Skeletal muscle cell (primary cell): ENCODE measurements at places on chromosomes 4 and X.

DNA sequence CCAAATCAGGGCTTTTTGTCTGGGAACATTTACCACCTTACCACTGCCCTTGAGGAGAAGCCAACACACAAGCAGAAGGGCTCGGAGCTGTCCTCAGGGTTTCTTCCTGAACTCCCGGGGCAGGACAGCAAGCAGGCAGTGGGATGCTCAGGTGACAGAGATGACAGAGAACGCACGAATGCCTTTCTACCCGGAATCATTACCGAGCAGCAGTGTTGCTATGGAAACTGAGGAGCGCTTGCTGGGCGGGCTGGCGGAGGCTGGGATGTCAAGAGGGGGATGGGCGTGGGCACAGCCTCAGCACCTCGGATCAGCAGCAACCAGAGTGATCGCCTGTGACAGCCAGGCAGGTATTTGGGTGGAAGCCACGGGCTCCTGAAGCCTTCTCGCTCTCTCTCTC, 17.8 kb downstream of the SSR4 start:
- no peak for DNase-seq

GRCh38 chrX:56726605-56727004, 2.4 kb upstream of the NBDY start:
- no peak for DNase-seq

GRCh38 chr4:71607780-71608677, 175.8 kb downstream of the GC start:
- no peak for DNase-seq

- no peak for DNase-seq
These were observed 4.2 kb downstream of the TLR8 start for GRCh38 chrX:12910423-12911121.

DNA sequence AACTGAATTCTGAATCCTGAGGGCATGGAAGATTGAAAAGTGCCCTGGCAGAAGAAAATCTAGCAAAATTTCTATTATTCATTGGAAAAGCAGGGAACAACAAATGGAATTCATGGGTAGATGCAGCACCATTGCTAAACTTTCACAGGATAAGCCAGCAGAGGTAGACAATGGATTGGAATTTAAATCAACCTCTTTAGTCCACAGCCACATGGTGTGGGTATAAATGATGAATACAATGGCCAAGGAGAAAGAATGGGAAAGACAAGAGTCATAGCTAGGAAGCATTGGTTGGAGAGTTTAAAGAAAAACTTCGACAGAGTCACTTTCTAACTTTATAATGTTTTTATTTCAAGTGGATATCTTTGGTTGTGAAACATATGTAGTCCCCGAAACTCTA, 332.8 kb upstream of the PUDP start:
- DNase-seq = no peak

DNA sequence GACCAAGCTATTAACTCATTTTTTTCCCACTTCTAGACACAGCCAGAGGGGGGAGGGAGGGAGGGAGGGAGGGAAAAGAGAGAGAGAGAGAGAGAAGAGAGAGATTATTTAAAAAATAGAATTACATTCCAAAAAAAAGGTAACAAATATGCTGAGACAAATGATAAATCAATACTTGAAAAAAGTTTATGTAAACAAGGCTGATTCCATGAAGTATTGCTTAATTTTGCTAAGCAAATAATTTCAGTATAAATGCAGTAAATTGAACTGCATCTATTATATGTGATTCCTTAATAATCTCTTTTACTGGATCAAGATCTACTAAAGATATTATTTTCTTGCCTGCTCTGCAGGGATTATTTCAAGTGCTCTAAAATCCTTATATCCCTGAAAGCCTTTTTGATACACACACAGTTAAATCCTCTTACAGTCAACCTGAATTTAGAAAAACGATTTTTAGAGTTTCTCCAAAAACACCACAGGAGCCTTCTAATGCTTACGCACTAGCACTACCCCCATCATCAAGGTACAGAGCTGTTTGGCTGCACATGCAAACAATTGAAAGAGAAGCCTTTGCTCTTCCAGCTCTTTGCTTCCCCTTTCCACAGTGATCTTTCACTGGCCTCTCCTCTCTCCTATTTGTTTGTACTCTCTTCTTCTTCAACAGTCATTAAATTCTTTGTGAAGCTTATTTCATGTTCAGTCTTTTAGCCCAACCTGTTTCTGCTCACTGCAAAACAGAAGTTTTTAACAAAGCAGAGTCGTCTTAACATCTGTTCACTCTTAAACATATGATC, 426.3 kb upstream of the FAM241A start:
- no peak for DNase-seq

DNA sequence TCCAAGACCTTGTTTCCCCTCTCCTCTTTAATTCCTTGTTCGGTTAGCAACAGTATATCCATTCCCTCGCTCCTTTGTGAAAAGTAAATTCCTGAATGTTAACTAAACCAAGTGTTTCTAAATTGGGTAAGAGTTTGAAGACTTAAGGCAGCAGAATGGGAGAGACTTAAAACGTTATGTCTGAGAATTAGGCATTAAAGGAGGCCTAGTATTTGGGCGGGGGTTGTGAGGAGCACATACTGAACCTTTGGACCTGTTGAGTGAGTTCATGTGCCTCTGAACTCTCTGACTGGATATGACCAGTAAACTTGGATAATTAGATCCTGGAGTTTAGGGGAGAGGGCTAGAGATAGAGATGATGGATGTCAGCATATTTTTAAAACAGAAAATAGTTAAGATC, 1.2 kb downstream of the MSMO1 start:
- DNase-seq = no peak

DNA sequence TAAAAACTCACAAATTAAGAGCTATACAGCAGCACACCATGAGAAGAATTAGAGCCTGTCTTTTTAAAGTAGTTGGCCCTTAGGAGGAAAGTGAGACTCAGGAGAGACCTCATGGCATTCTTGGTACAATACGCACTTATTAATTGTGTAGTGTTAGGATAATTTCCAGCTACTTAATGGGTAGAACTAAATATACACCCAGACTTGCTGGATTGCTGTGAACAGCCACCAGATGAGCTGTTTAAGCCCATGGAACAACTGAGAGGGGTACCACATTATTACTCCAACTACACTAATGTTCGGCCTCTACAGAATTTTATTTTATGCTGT, 13.6 kb downstream of the MFAP3L start:
- no peak for DNase-seq

DNA sequence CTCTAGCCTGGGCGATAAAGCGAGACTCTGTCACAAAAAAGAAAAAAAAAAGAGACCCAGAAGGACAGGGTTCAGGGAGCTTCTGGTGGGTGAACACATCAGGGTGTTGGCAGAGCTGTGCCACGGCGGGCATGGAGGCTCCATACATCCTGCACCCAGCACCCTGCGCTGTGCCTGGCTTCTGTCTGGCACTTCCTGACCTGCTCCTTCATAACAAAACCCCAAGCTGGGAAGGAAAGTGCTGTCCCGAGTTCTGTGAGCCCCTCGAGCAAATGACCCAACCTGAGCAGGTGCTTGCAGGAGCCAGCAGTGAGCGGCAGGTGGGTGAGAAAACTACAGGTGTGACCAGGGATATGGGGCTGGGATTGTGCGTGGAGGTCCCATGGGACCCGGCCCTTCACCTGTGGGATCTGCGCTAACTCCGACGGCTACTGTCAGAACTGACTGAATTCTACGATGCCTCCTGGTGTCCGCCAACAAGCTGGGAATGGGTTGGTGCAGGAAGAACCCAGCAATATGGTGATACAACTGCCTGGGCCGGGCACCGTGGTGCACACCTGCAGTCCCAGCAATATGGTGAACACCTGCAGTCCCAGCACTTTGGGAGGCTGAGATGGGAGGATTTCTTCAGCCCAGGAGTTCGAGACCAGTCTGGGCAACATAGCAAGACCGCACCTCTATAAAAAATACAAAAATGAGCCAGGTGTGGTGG, 18.9 kb downstream of the ASMTL start:
- no peak for DNase-seq

DNA sequence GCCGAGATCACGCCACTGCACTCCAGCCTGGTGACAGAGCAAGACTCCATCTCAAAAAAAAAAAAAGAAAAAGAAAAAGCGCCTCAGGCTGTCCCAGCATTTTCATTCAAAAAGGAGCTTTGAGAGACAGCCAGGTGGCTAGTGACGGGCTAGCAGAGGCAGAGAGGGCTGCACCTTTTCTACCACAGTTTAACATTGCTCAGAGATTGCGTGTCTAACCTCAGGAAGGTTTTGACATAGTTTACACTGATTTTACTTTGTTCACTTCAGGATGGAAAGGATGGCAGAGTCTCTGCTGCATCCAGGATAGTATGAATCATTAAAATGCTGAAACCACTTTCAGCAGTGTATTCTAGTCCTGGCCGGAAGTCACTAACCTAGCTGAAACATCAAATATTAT, 28.1 kb downstream of the ZFP42 start:
- no peak for DNase-seq

- DNase-seq = no peak
These were observed 71.8 kb downstream of the TMA16 start for GRCh38 chr4:163566257-163566796.

- no peak for DNase-seq
These were observed 29.3 kb downstream of the DAPP1 start for GRCh38 chr4:99845708-99846469.

- DNase-seq = no peak
These were observed 295.7 kb downstream of the GPAT3 start for GRCh38 chr4:83831588-83831987.

GRCh38 chrX:118418811-118419251, 72.9 kb downstream of the WDR44 start:
- DNase-seq = no peak

- no peak for DNase-seq
These were observed 56.6 kb downstream of the AFM start for GRCh38 chr4:73538162-73538561.

- no peak for DNase-seq
These were observed 134.3 kb downstream of the APBB2 start for GRCh38 chr4:41079881-41080560.

- DNase-seq = no peak
These were observed 46.9 kb upstream of the PHKA2 start for GRCh38 chrX:19030805-19031204.

DNA sequence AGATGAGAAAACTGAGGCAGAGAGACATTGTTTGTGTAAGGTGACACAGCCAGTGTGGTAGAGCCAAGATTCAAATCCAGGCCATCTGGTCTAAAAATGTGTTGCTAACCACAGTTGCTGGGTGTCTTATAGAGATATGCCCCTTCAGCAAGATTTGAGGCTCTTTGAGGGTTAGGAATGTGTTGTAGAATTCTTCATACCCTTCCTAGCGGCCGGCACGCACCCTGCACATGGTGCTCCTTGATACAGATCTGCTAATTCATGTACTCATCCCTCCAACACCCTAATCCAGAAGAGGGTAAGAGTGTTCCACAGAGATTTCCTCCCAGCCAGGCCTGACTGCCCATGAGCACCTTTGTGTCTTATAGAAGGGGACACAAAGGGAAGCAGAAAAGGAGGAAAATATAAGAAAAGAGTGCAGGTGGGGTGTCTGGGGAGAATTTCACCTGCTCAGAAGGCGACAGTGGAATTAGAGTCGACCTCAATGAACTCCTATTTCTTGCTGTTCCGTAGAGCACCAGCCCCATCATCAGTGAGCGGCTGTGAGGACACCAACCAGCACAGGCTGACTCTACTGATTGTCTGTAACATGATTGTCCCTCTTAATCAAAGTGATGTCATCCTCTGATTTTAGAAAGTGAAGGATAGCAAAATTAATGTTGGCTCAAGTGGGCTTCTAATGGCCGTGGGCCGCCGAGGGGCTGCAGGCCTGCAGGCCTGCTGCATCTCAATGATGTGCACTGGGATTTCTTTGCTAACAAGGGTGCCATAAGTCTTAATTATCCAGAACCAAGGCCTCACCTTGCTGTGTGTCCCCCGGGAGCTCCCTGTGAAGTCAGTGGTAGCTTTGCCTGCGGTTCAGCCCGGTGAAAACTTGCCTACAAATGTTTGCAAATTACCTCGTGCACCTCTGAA, 24.2 kb upstream of the SMIM20 start:
- no peak for DNase-seq

DNA sequence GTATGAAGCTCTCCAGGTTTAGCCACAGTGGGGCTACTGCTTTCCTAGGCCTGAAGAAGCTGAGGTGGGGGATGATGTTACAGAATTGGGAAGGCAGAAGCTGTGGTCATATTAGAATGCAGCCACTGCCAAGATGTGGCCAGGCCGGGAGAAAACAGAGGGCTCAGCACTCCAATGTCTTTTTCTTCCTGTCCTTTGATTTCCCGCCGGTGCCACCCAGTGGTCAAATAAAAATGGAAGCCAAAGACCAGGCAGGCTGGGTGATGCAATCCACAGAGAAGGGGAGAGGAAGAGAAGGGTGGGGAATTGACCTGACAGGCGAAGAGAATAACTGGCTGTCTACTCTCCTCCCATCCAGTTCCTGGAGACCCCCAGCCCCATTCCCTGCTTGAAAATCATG, 94.9 kb upstream of the SHISA3 start:
- no peak for DNase-seq

DNA sequence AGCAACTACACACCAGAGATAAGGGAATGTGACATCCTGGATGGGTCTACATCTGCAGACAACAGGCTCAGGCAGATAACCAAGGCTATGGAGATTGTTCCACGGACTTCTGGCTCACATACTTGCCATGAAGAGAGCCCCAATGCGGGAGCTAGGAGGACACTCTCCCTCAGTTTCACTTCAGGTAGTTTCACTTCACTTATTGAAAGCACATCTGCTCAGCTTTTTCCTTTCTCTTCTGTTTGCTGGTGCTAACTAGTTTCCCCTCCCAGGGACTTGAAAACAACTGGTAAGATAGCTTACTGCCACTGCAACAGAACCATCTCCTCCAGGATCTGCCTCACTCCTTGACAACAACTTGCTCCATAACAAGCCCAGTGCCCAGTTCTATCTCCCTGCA, 1.4 kb upstream of the CT47C1 start:
- no peak for DNase-seq

- no peak for DNase-seq
These were observed 23.1 kb upstream of the CCNQ start for GRCh38 chrX:153621949-153622598.

GRCh38 chr4:28845158-28845557, 1875.0 kb upstream of the PCDH7 start:
- no peak for DNase-seq

DNA sequence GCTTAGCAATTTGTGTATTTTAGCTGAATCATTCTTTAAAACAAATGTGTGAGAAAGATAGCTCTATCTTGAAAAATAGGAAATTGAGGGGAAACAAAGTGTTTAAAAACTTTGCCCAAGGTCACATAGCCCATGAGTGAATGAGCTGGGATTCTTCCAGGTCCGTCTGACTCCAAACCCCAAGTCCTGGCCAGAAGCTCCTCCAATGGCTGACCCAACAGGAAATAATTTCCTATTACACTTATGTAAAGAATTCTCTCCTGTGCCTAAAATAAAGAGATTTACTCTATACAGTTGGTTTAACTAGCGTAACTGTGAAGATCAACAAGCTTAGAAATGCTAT, 287.6 kb downstream of the ARHGAP24 start:
- peak; percentile 76 for DNase-seq
